ENCODE measurements at places on chromosomes 13 and 19. TPM values are rescaled to one million over a fixed set of nuclear protein-coding genes. Genes with fewer than 3 reads are reported as not detected.
A peak's percentile ranks its signal among the peaks of the same experiment; 100 is the strongest.

Gene OR7C1
- polyA plus RNA-seq: 0.04 TPM

GRCh38 chr13:44843403-44843802 lies 145.9 kb downstream of the NUFIP1 start:
- no peak for DNase-seq

- DNase-seq: no peak
Measured at GRCh38 chr19:10184636-10185035, 10.1 kb downstream of the DNMT1 start.

DNA sequence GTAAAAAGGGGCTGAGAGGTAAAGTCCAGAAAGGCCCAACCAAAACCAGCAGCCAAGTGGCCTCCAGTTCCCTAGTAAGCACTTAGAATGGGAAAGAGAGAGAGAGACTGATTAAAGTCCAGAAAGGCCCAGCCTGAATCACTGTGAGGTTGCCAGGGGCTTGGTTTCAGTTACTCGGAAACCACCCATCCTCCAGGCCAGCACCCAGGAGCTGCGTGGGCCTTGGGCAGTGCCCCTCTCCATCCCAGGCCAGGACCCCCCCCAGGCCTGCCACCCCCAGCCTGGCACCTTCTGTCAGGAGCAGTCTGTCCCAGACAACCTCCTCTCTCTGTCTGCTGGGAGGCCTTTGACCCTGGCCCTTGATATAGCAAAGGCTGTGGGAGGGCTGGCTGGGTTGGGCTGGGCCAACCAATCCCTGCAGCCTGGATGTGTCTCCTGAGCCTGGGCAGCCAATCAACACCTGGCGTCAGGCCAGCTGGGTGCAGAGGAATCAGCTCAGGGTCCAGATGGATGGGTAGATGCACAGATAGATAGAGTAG lies at the start of gene CYP4F2:
TSS of gene CYP4F2 (minus strand) at position 337 of the 539 bp plus-strand sequence. CDS start 463 bp downstream, outside the sequence.
- peak; percentile 6 for DNase-seq

- DNase-seq: no peak
Measured at GRCh38 chr13:108031865-108032264, 183.5 kb downstream of the LIG4 start.

Measured in small intestine (tissue), 16 donors.